ENCODE measurements at places on chromosomes 2 and 18.
A peak's percentile ranks its signal among the peaks of the same experiment; 100 is the strongest.

GRCh38 chr2:98896416-98896815 lies 39.6 kb downstream of the CRACDL start:
- peak; percentile 4 for DNase-seq

GRCh38 chr2:128433911-128434550 lies 115.4 kb upstream of the HS6ST1 start:
- no peak for DNase-seq

DNA sequence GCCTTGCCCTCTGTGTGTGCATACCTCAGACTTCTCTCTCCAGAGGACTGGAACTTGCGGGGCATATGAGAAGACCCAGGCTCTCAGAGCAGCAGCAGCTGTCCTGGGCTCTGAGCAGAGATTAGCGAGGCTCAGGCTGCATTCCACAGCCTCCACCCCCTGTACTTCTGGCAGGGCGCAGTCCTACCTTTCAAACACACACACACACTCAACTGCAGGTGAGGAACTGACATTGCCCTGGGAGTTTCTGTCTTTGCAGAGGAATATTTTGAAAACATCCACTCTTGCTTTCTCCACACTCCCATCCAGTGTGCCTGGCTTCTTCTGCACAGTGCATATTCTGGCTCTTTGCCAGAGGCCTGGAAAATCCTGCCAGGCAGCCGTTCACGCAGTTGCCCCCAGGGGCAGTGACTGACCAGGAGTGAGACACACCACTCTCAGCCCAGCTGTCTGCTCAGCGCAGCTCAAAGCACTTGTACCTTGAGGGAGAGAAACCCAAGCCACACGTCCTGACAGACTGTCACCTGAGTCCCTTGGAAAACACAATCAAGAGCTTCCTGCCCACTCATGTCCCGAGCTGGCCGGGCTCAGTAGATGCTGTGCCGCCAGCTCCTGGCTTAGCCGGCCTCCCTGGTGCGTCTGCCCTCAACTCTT lies 460.8 kb downstream of the RNF144A start:
- DNase-seq = peak; percentile 96

GRCh38 chr18:55161916-55162315 lies 202.7 kb upstream of the CCDC68 start:
- no peak for DNase-seq

GRCh38 chr2:231199219-231199618 lies 788 bp downstream of the ARMC9 start:
- DNase-seq = no peak

- DNase-seq = no peak
These were observed 80.7 kb downstream of the ACSL3 start for GRCh38 chr2:222941510-222942032.

DNA sequence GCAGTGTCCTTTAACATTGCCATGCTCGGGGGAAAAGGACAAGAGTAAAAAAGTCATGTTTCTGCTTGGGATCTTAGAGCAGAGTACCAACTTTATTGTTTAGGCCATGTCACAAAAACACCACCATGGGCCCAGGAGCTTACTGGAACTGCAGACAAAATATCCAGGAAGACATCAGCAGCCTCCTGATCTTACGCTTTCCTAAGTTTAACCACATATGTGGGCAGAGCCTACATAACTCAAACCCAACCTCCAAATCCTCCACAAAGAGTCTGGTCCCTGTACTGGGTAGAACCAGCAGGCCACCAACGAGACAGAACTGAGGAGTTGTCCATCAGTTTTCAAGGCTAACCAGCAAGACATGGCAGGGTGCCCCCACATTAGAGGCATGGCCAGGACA lies 10.3 kb downstream of the GALNT14 start:
- no peak for DNase-seq

DNA sequence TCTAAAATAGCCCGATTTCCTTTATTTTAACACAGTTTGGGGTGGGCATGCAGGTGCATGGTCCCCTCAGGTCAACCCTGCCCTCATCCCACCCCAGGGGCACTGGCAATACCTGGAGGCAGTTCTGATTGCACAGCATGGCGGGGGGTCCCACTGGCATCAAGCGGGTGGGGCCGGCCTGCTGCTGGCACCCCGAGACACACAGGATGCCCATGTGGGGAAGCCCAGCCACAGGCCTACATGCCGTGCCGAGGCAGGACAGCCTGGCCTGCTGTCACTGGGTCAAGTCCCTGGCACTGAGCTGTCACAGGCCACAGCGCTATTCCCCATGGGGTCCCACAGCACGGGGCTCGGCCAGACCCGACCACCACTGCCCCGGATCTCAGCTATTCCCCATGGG lies 11.9 kb upstream of the KCNG2 start:
- DNase-seq = no peak

- no peak for DNase-seq
These were observed 28.0 kb downstream of the ANKRD29 start for GRCh38 chr18:23634692-23635091.
